ENCODE measurements at places on chromosomes 3 and 15.
A peak's percentile ranks its signal among the peaks of the same experiment; 100 is the strongest.

DNA sequence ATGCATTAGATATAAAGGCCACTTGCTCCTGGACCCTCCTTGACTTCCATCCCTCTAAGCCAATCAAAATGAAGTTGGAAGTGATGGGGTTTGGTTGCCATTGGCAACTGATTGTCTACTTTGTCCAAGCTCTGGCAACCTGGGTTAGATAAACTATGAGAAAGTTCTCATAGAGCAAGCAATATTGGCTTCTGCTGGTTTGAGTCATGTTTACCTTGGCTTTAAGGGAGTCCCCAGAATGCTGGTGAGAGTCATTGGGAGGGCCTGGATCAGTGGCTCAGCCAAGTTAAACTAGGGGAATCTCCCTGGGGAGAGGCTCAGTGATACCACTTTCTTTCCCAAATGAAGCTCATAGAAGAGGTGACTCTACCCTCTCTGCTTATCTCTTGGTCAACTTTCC lies 176.3 kb upstream of the ROPN1 start:
- no peak for DNase-seq

DNA sequence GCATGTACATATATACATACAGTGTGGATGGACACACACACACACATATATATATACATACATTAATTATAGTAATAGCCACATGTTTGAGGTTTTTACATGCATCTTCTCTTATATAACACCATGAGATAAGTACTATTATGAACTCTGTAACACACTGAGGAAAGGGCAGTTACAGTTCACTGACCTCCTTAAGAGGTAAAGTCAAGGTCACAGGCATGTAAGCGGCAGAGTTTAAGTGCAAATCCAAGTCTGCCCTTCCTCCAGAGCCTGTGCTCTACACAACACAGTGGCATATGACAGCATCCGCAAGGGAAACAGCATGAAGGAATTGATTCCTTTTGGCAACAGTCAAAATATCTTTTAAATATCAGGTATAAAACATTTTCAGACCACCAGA lies 26.4 kb downstream of the FHIT start:
- no peak for DNase-seq

- no peak for DNase-seq
These were observed 73.6 kb upstream of the SELENOK start for GRCh38 chr3:53965291-53965690.

DNA sequence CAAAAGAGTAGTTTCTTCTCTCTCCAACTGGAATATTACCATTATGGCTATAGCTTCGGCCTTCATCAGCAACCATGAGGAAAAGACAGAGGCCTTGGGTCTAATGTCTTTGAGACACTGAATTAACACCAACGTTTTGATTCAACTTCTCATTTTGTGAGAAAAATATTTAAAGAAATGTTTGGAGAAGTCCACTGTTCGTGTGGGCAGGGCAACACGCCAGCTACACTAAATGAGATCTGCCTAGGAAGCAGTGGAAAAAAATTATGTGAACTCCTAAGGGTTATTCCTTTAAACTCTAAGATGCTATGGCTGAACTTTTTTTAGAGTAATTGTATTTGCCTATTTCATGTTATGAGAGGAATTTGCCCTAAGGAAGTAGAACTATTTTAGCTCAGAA lies 41.8 kb downstream of the NCEH1 start:
- no peak for DNase-seq

DNA sequence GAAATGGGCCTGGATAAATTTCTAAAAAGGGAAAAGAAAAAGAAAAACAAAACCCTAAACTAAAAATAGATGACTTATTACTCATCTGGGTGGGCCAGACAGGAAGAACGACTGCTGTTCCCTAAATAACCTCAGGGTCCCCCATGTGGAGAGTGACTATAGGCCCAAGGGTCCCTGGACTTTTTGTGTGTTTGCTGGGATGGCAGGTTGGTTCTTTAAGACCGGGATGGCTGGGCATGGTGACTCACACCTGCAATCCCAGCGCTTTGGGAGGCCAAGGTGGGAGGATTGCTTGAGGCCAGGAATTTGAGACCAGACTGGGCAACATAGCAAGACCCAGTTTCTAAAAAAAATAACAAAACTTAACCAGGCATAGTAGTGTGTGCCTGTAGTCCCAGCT lies 43.8 kb upstream of the TRA2B start:
- DNase-seq = no peak

GRCh38 chr3:45885979-45886705 lies at the start of gene CCR9:
Gene CCR9, plus strand, starts transcription at chr3:45886543. Its CDS starts 8,391 bp downstream, at chr3:45894934.
- no peak for DNase-seq

DNA sequence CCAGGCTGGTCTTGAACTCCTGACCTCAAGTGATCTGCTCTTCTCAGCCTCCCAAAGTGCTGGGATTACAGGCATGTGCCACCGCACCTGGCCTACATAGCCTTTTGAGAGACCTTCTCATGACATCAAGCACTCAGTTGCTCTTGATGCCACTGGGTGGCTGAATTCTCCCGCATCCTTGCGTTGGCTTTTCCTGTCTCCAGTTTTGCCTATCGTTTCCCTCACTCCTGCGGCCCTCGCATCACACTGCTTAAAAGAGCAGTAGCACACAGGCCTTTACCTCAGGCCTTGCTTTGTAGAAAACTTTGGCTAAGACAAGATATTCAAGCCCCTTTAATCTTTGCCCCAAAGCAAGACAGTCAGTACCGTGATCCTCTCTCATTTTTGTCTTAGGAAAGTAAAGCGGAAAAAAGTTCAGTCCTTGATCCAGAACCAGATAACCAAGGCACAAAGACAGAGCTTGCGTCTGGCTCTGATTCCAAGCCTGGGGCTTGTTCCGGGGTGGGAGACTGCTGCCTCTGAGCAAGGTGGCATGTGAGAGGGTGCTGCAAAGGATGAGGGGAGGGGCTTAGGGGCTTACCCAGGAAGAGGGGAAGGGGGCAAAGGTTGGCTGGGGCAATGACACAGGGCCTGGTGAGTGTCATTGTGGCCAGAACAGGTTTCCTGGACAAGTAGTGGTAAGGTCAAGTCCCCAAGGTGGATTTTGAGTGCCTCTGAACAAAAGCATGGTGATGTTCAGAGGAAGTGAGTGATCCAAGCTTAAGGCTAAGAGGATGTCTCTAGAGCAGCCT lies 175.0 kb upstream of the TLE3 start:
- DNase-seq = no peak

DNA sequence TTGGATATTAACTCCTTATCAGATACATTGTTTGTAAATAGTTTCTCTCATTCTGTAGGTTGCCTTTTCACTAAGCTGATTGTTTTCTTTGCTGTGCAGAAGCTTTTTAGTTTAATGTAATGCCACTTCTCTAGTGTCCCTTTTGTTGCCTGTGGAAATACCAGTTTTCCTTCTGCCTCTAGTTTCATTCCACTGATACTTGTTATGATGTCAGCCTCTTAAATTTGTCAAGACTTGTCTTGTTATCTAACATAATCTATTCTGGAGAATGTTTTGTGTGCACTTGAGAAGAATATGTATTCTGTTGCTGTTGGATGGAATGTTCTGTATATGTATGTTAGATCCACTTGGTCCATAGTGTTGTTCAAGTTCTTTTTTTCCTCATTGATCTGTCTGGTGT lies 18.0 kb upstream of the CEP152 start:
- no peak for DNase-seq

DNA sequence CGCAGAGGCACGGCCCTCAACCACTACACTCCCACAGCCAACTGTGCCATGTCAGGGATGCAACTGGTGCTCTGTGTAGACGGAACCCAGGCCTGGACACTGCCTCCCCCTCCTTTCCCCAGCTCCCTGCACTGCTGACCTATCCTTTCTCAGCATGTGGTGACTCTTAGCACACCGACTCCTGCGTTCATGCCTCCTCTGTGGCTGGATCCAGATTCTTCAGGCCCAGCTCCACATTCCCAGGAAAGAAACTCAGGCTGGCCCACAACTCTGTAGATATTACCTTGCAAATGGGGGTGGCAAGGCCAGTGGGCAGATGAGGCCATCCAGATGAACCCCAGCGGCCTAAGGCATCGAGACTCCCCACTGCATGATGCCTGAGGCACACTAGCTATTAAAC lies 272.7 kb downstream of the OCA2 start:
- DNase-seq = no peak

- DNase-seq = no peak
These were observed 62.7 kb upstream of the TFRC start for GRCh38 chr3:196144383-196145105.

DNA sequence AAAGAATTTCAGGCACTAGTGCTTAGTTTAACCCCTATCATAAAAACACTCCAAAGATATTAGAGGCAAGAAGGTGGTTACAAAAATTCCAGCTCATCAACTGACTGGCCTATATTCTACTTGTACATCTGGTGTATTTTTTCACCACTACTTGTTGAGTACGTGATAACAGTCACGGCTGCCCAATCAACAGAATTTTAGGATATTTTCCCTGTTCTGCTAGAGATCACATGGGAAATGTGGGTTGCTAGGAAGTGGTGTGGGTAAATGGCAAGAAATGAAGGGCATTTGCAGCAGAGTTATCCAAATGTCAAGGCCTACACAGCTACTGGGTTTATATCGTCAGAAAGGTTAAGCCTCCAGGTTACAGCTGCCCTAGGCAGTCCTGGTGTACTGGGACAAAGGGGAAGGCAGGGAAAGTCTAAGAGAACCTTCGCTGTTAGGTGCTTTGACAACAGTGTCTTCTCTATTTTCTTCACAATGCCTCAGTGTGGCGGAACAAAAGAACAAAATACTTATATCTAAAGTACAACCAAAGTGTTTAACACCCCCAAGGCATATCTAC lies 81.9 kb downstream of the FMN1 start:
- no peak for DNase-seq

GRCh38 chr3:108393128-108393900 lies 97.0 kb downstream of the HHLA2 start:
- peak; percentile 58 for DNase-seq

DNA sequence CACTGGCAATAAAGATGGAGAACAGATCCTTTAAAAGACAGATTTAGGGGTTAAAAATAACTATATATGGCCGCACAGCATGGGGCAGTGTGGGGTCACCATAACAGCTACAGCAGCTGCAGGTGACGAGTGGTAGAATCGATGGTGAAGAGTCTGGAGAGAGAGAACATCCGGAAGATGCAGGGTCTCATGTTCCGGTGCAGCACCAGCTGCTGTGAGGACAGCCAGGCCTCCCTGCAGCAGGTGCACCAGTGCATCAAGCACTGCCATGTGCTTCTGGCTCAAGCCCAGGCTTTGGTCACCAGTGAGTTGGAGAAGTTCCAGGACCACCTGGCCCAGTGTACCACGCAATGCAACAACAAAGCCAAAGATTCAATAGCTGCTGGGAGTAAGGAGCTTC lies 93.7 kb upstream of the IMPG2 start:
- DNase-seq = no peak

DNA sequence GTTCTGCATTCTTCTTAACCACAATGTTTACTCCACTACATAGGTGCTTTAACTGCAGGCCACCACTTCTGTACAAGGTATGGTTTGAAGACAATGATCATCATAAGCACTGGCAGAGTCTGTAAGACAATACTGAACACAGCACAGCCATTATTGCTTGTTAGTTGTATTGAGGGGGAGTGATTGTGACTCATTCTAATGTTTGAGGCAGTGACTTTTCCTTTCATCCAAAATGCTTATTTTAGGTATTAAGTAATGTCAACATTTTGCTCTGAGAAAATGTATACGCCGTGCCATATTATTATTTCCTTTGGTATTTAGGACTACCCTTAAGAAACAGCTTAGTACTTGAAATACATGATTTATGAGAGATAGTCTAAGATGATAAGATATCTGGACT lies 618.2 kb upstream of the ZNF717 start:
- no peak for DNase-seq

GRCh38 chr3:132283440-132283839 lies 33.8 kb upstream of the ACP3 start:
- no peak for DNase-seq

DNA sequence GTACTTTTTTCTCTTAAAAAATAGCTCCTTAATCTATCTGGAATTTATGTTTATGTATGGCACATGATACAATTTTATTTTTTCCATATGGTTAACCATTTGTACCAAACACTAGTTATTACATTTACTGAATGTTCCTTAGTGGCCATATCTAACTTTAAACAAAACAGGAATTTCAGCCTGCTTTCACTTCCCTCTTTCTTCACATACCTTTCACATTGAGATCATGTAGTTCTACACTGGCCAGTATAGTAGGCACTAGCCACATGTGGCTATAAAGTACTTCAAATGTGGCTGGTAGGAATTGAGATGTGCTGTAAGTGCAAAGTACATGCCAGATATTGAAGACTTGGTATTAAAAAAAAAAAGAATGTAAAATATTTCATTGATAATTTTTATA lies 4.7 kb upstream of the RYK start:
- DNase-seq = no peak

DNA sequence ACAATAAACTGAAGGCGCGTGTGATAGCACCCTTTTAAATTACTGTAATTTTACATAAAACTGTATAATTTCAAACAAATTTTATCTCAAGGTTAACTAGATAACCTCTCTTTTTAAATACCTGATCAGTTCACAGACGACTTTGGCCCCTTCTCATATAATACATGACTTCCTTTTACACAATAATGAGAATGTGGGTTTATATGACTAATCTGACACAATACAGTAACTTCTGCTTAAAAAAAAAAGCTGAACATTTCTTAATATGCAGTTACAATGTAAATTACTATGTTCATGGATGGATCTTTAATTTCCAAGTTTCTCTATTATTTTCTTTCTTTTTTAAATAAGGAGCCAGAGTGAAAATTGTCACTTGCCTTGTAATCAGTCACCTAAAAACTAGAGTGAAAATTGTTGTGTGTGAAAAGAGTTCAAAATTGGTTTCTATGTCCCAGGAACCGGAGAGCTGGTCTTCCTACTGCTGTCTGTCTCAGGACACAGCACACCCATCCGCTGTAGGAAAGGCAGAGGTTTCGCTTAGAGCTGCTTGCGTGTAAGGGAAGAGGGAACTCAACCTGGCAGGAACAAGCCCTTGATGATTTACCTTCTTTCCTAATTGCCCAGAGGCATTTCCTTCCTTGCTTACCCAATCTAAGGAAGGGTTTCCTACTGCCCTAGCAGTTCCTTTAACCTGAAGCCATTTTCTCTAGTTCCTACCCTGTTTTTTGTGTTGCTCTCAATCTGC lies 33.3 kb downstream of the PLD1 start:
- DNase-seq = no peak

DNA sequence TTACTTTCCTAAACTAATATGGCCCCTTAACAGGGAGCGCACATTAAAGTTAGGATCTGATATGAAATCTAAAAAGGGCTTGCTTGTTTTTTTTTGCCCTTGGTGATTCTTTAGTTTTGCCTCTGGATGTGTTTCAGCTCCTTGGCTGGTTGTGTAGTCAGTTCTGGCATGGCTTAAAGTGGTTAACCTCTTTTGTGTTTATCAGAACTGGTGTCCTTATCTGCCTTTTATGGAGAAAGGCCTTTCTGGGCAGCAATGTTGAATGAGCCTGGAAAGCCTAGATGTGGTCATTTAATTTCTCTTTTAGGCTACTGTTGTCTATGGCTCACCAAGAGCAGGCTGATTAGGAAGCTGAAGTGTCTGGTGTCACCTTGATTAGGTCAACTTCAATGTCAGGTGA lies 254.5 kb upstream of the ROPN1 start:
- DNase-seq = no peak

DNA sequence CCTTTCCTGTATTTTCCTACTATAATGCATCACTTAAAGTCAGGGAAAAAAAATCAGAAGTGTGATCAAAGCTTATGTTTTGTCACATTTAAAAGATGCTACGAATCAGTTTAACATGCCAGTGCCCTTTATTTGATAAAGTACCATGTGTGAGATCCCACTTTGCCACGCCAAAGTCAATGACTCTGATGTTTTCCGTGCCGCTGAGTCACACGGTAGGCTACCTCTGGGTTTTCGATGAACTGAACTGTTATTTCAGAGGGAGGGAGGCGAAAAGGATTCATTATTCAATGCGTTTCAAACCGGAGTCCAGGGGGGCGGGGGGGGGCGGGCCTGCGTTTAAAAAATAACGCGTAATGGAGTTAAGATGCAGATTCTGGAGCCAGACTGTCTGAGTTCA lies 203.0 kb downstream of the ABHD5 start:
- no peak for DNase-seq

Measured in Jurkat, Clone E6-1 (cell line).